ENCODE measurements at places on chromosomes 2 and 18.

- no peak for DNase-seq
Measured at GRCh38 chr2:232960862-232961261, 52.2 kb downstream of the NGEF start.

- DNase-seq: no peak
Measured at GRCh38 chr18:64119916-64120315, 29.0 kb downstream of the LINC00305 start.

- no peak for DNase-seq
Measured at GRCh38 chr2:100113990-100114433, 28.4 kb downstream of the AFF3 start.

DNA sequence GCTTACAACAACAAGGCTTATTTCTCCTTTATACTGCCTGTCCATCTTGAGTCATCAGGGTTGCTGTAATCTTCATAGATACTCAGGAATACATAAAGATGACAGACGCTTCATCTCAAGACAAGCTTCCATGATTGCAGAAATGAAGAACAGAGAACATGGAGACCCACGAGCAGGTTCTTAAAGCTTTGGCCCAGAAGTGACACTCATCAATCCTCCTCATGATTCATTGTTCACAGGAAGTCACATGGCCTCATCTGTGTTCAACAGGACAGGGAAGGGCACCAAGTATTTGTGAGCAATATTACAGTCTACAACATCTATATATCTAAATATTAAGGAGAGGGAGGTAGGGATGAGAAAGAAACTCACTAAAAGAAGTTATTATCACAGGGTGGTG lies 36.5 kb upstream of the PGAP1 start:
- no peak for DNase-seq

- DNase-seq: no peak
Measured at GRCh38 chr2:5077479-5078089, 614.6 kb upstream of the SOX11 start.

GRCh38 chr2:88950010-88950409 lies 258.5 kb downstream of the RPIA start:
- DNase-seq: no peak

- no peak for DNase-seq
Measured at GRCh38 chr2:207051385-207051965, 112.2 kb downstream of the CPO start.

- DNase-seq: no peak
Measured at GRCh38 chr2:27148801-27149439, at the start of gene TCF23. Gene TCF23, plus strand, starts transcription at chr2:27149004. Its CDS starts 130 bp downstream, at chr2:27149134.

- DNase-seq: no peak
Measured at GRCh38 chr2:218981881-218982585, 3.0 kb downstream of the FEV start.

DNA sequence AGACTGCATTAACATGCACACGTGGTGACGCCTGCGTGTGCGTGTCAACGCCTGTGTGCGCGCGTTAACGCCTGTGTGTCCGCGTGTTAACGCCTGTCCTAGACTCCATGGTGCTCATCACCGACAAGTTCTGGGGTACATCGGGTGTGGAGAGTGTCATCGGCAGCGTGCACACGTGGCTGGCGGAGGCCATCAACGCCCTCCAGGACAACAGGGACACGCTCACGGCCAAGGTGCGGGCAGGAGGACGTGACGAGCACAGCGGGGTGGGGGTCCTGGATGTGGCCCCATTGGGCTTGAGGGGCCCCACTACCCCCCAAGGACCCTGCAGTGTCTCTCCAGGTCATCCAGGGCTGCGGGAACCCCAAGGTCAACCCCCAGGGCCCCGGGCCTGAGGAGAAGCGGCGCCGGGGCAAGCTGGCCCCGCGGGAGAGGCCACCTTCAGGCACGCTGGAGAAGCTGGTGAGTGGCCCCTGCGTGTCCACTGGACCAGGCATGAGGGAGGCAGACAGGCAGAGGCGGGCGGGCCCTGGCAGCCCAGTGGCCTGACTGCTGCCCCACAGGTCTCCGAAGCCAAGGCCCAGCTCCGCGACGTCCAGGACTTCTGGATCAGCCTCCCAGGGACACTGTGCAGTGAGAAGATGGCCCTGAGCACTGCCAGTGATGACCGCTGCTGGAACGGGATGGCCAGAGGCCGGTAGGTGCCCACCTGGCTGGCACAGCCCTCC lies 29.2 kb downstream of the GPC1 start:
- no peak for DNase-seq

- DNase-seq: no peak
Measured at GRCh38 chr2:78928502-78928901, 97.0 kb upstream of the REG3G start.

DNA sequence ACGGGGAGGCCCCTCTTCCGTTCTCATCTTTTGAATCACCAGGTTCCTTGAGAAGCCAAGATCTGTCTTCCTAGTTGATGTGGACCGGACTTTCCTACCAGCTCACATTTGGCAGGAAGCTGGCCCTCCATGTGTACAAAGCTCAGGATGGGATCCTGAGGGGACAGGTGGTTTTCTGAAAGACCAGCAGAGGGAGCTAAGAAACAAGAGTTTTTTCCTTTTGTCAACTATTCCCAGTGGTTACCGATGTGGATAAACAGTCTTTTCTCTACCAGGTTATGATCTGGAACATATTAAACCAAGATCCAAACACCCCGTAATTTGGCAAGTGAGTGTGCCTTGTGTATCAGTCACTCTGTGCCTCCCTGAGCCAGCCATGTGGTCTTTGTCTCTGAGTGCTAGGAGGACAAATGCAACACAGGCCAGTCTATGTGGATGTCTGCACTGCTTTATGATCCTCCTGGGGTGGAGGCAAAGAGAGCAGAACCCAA lies 25.1 kb upstream of the ARHGAP25 start:
- peak; percentile 49 for DNase-seq

DNA sequence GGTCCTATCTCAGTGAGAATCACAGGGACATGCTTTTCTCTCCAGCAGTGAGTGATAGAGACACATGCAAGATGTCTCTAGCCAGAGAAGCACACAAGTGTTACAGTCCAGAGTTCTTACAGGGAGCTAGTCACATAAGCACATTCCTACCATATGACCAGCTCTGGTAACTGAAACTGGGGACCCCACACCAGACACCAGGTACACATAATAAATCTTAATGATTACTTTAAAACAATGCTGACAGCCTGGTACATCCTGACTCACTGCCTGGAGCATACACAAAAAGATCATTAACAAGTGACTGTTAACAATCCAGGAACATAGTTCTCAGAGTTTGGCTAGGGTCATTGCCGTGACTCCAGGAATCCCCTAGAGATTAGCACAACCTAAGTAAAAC lies 53.6 kb downstream of the GALNT1 start:
- no peak for DNase-seq

Measured in NCI-H774 (cell line).